Immature natural killer cell (primary cell): ENCODE measurements at places on chromosomes 1 and 21. TPM values are rescaled to one million over a fixed set of nuclear protein-coding genes. Genes with fewer than 3 reads are reported as not detected.
A peak's percentile ranks its signal among the peaks of the same experiment; 100 is the strongest.

- no peak for DNase-seq
- no peaks in the 10 kb centered on the region for H3K36me3 ChIP-seq
- H3K27ac ChIP-seq = no peak overlapping the region
- H3K4me1 ChIP-seq = no peaks in the 10 kb centered on the region
Measured at GRCh38 chr1:48563021-48563420, 91.0 kb upstream of the SPATA6 start.

DNA sequence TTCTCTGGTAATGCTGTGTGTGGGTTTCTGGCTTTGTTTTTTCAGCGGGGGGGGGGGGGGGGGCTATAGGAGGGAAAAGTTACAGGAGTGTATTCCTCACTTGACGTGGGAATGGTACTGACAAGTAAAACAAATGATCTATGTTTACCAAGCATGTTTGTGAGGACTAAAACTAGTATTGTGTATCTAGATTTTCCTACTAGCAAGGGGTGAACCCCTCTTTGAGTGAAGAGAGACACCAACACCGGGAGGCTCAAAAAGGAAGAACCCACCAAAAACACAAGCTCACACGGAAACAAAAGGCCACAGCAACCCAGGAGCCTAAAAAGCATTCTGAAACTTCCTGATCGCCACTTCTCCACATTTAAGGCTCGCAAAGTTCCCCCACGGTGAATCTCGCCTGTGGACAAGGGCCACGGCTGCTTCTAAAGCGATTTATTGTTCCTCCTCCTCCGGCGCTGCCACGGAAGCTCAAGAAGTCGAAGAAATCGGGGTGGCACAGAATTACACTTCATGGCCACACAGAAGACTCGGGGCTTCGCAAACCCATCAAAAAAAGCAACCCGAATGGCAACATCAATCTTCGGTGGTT lies 703 bp downstream of the PUM1 start:
- H3K36me3 ChIP-seq = no peaks in the 10 kb centered on the region
- peak overlapping the region; percentile 100 for H3K4me3 ChIP-seq
- H3K27me3 ChIP-seq = peaks cover 9% of the 10 kb centered on the region
- H3K4me1 ChIP-seq = peaks cover 38% of the 10 kb centered on the region

- DNase-seq = peak; percentile 60
- peaks cover 14% of the 10 kb centered on the region for H3K36me3 ChIP-seq
- H3K27ac ChIP-seq = peak overlapping the region; percentile 85
Measured at GRCh38 chr1:228101994-228102790, 933 bp downstream of the C1orf35 start.

GRCh38 chr1:115237023-115237422 lies 101.0 kb downstream of the NGF start:
- no peaks in the 10 kb centered on the region for H3K36me3 ChIP-seq
- no peaks in the 10 kb centered on the region for H3K4me1 ChIP-seq
- H3K27me3 ChIP-seq = peaks cover 3% of the 10 kb centered on the region
- no peak for DNase-seq
- no peak overlapping the region for H3K4me3 ChIP-seq

- H3K27ac ChIP-seq = no peak overlapping the region
- no peak overlapping the region for H3K4me3 ChIP-seq
- no peaks in the 10 kb centered on the region for H3K4me1 ChIP-seq
- DNase-seq = no peak
- no peaks in the 10 kb centered on the region for H3K36me3 ChIP-seq
Measured at GRCh38 chr21:33760641-33761440, 118.5 kb downstream of the ITSN1 start.

- DNase-seq = peak; percentile 20
- no peak overlapping the region for H3K27ac ChIP-seq
- no peak overlapping the region for H3K4me3 ChIP-seq
- no peaks in the 10 kb centered on the region for H3K36me3 ChIP-seq
- H3K27me3 ChIP-seq = no peaks in the 10 kb centered on the region
Measured at GRCh38 chr1:203172184-203173010, 3.2 kb downstream of the MYBPH start.

GRCh38 chr1:208233546-208233945 lies 10.6 kb downstream of the PLXNA2 start:
- no peak overlapping the region for H3K4me3 ChIP-seq
- no peak for DNase-seq
- no peak overlapping the region for H3K27ac ChIP-seq
- no peaks in the 10 kb centered on the region for H3K36me3 ChIP-seq

GRCh38 chr1:179441501-179441900 lies 75.7 kb downstream of the AXDND1 start:
- no peak for DNase-seq
- H3K27ac ChIP-seq = no peak overlapping the region
- no peaks in the 10 kb centered on the region for H3K36me3 ChIP-seq
- no peak overlapping the region for H3K4me3 ChIP-seq

DNA sequence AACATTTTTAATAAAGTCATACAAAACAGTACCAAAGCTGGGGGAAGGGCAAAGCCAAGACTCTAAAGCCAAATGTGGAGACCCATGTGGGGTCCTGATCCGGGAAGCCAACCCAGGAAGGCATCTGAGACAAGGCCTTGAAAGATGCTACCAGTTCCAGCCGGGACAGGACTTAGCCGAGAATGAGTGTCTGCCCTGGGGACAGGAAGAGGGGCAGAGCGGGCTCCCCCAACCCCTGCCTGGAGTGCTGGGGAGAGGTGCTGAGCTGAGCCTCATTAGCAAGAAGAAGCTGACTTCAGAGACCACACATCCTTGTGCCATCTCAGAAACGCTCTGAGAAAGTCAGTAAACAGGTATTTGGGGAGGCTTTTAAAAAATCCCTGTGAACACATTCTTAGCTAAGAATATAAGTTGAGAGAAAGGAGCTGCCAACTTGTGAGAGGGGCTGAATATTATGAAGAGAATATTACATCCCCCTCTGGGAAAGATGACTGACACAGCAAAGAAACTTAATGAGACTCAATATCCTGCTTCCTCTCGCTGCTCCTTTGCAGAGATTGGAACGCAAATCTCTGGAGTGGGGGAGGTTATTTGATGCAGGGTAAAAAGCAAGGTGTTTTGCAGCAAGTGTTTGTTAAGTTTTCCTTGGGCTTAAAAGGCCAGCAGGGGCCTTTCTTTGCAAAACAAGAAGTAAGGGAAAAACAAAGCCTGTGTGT lies 103.3 kb upstream of the KCND3 start:
- no peaks in the 10 kb centered on the region for H3K4me1 ChIP-seq
- no peak for DNase-seq

DNA sequence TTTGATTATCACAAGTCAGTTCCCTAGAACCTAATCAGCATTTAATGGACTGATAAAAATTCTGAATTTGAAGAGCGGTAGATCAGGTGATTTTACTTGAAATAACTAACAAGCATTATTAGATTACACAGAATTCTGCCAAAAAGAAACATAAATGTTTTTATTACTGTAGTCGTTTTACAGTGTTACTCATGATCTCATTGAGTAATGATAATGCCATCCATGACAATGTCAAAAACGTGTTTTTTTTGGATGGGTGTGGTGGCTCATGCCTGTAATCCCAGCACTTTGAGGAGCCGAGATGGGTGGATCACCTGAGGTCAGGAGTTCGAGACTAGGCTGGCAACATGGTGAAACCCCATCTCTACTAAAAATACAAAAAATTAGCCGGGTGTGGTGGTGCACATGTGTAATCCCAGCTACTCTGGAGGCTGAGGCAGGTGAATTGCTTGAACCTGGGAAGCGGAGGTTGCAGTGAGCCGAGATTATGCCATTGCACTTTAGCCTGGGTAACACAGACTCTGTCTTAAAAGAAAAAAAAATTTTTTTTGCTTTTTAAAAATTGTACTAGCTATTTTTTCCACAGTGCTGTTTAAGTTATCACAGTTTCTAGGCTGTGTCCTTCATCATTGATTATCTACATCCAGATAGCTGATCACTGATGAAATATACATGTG lies 56.6 kb downstream of the LAMC1 start:
- no peak overlapping the region for H3K27ac ChIP-seq
- peaks cover 7% of the 10 kb centered on the region for H3K27me3 ChIP-seq
- DNase-seq = no peak
- H3K4me3 ChIP-seq = no peak overlapping the region

- peaks cover 7% of the 10 kb centered on the region for H3K27me3 ChIP-seq
- no peaks in the 10 kb centered on the region for H3K36me3 ChIP-seq
- DNase-seq = no peak
- peaks cover 25% of the 10 kb centered on the region for H3K4me1 ChIP-seq
Measured at GRCh38 chr1:52919051-52919722, 2.4 kb downstream of the ECHDC2 start.

GRCh38 chr1:119316870-119317416 lies 51.6 kb upstream of the HAO2 start:
- no peaks in the 10 kb centered on the region for H3K4me1 ChIP-seq
- H3K27ac ChIP-seq = no peak overlapping the region
- H3K4me3 ChIP-seq = no peak overlapping the region
- no peak for DNase-seq

DNA sequence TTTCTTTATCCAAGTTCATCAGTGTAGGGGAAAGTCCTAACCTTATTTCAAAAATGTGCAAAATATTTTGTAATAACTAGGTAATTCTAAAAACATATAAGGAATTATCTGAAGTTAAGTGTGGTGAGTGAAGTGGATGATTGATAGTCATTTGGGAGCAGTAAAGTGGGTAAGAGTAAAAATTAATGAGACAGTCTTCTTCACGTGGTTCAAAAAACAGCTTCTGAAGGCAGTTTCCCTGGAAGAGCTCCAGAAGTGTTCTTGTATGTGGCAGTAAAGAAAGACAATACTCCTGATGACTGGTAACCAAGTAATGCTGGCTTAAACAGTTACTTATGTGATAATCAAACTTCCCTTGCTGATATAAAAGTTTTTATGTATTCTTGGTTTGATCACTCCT lies 50.3 kb downstream of the LEPR start:
- peaks cover 3% of the 10 kb centered on the region for H3K27me3 ChIP-seq

DNA sequence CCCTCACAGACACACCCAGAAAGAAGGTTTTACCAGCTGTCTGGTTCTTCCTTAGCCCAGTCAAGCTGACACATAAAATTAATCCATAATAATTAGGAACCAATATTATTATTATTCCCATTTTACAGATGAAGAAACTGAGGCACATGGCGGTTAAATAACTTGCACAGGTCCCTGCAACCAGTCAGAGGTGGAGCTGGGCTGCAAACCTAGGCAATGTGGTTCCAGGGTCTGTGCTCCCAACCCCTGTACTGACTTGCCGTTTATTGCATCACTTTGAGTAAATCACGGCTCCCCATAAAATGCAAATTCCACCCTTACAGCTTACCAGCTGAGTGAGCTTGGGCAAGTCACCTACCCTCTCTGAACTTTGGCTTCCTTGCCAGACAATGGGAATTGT lies 179.2 kb upstream of the POU3F1 start:
- DNase-seq = no peak
- H3K27me3 ChIP-seq = peaks cover 4% of the 10 kb centered on the region
- no peaks in the 10 kb centered on the region for H3K36me3 ChIP-seq
- no peaks in the 10 kb centered on the region for H3K4me1 ChIP-seq
- H3K27ac ChIP-seq = no peak overlapping the region

GRCh38 chr1:1073743-1074587 lies at the start of gene RNF223:
Gene RNF223, minus strand, starts transcription at chr1:1074306. Its CDS starts 1,740 bp downstream, at chr1:1072566.
- no peaks in the 10 kb centered on the region for H3K36me3 ChIP-seq
- no peaks in the 10 kb centered on the region for H3K4me1 ChIP-seq
- H3K27me3 ChIP-seq = peaks cover 8% of the 10 kb centered on the region
- no peak for DNase-seq

DNA sequence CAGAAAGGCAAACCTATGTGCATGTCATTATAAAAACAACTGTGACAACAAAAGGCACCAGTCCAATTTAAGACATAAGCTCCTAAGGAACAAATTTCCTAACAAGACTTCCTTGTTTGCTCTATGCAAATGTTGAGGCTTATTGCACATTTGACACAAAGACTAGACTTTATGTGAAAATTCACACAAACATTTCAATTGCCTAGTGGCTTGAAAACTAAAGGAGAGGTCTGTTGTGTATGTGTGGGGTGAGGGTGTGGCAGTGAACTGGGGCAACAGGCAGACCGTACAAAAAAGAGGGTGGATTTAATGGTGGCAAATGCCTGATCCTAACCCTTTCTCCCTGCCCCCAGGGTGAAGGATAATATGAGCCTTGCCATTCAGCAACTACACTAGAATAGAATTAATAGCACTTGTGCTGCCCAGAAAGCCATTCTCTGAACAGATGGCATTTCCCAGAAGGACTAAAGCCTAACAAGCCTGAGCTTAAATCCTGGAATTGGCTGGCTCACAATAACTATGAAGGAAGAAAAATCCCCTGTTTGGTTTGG lies 73.9 kb downstream of the GLUL start:
- H3K27me3 ChIP-seq = peaks cover 4% of the 10 kb centered on the region
- no peak overlapping the region for H3K4me3 ChIP-seq
- H3K27ac ChIP-seq = no peak overlapping the region
- peaks cover under 1% of the 10 kb centered on the region for H3K36me3 ChIP-seq
- H3K4me1 ChIP-seq = no peaks in the 10 kb centered on the region

DNA sequence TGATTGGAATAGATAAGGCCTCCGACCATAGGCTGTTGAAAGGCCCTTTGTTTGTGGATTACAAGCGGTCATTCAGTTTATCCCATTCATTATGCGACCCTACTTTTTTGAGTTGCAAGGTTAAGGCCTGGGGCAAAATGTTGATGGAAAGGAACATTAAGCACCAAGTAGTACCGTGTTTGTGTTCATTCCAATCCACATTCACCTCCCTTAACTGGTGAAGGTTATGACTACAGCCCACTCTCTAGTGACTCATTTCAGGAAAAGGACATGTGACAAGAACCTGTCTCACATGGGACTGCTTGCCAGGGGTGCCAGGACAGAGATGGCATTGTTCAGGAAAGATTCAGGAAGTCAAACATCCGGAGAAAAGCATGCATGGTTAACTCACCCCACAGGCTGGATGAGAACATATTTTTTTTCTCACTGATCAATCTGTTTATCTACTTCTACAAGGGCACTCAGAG lies 81.6 kb downstream of the CD58 start:
- H3K4me3 ChIP-seq = no peak overlapping the region
- no peaks in the 10 kb centered on the region for H3K36me3 ChIP-seq
- H3K4me1 ChIP-seq = peaks cover 3% of the 10 kb centered on the region
- H3K27me3 ChIP-seq = no peaks in the 10 kb centered on the region
- no peak for DNase-seq
- no peak overlapping the region for H3K27ac ChIP-seq

DNA sequence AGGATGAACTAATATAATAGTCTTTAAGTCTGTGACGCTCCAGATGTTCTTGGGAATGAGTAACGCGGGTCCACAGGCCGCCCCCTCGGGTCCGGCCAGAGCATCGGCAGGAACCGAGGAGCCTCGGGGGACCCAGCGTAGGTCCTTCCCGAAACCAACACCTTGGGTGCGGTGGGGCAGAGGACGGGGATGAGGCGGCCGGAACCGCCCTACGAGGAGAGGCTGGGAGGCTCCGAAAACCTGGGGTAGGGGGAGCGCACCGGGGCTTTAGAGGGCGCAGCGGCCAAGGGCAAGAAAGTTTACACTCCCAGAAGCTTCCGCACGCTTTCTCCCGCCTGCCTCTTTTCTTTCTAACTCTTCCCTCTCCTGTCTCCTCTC lies 7.1 kb downstream of the DMRTA2 start:
- H3K36me3 ChIP-seq = peaks cover 6% of the 10 kb centered on the region
- H3K4me1 ChIP-seq = peaks cover 20% of the 10 kb centered on the region
- DNase-seq = no peak
- peaks cover 40% of the 10 kb centered on the region for H3K27me3 ChIP-seq
- no peak overlapping the region for H3K27ac ChIP-seq

Gene TNFRSF8
- polyA plus RNA-seq = not detected

Gene RNF207
- polyA plus RNA-seq = 3.0 TPM

Gene LRRC3
- not detected for polyA plus RNA-seq

Gene PTCH2
- not detected for polyA plus RNA-seq

Gene S100A12
- polyA plus RNA-seq = 3.8 TPM

Gene C1orf167
- not detected for polyA plus RNA-seq

Gene RGS7
- not detected for polyA plus RNA-seq
